Aorta (tissue), 5 donors: ENCODE measurements at places on chromosomes 4 and X. TPM values are rescaled to one million over a fixed set of nuclear protein-coding genes. Genes with fewer than 3 reads are reported as not detected.

- H3K4me3 ChIP-seq, result no peak overlapping the region
- H3K4me1 ChIP-seq, result peaks cover 2% of the 10 kb centered on the region
- no peak overlapping the region for H3K27ac ChIP-seq
- no peaks in the 10 kb centered on the region for H3K36me3 ChIP-seq
- no peak for DNase-seq
- no peaks in the 10 kb centered on the region for H3K27me3 ChIP-seq
Observed at GRCh38 chr4:77579406-77580076, 26.1 kb upstream of the CXCL13 start.

Gene PFKFB1
- 0.39 TPM for total RNA-seq

DNA sequence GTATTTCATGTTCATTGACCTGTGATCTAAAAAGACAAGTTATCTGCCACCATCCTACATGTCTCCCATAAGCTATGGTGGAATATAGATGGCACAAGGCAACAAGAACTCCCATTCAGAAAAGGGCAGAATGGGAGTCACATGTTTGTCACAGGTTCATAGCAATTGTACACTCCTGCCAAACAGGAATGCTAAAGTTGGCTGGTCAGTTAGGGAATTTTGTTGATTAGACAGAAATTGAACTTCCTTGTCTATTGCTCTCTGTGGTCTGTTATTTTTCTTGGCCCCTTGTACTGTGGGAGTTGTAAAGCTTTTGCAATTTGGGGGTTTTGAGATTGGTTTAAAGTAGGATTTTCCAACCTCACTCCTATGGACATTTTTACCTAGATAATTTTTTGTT is 101.7 kb upstream of the SOD3 start:
- H3K4me1 ChIP-seq, result no peaks in the 10 kb centered on the region
- H3K36me3 ChIP-seq, result no peaks in the 10 kb centered on the region
- H3K4me3 ChIP-seq, result no peak overlapping the region
- H3K27ac ChIP-seq, result no peak overlapping the region
- DNase-seq, result no peak
- H3K27me3 ChIP-seq, result no peaks in the 10 kb centered on the region

Gene TCP11X2
- total RNA-seq, result not detected

Gene C1QTNF7
- total RNA-seq, result 15.5 TPM
